ENCODE measurements at places on chromosomes 7 and 10.

DNA sequence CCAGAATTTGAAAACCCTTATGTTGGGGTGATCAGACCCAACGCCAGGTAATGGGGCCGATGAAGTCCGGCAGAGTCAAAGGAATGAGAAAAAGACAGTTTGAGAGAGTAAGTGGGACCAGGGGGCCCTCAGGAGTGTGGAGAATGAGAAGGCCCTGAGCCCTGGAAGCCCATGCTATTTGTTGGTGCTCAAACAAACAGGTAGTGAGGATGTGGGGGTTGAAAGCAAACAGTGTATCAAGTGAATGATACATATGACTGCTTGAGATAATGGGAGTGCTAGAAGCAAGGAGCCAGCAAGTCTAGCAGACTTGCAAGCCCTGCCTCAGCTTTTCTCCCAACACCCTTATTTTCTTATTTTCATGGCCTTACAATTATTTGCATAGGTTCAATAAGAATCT lies 11.2 kb upstream of the SEPTIN14 start:
- DNase-seq = no peak

GRCh38 chr7:80287400-80288174 lies 153.0 kb downstream of the GNAI1 start:
- DNase-seq = no peak

- DNase-seq = no peak
Observed at GRCh38 chr10:22997096-22997495, 69.2 kb downstream of the ARMC3 start.

- no peak for DNase-seq
Observed at GRCh38 chr7:121753944-121754343, 119.0 kb upstream of the PTPRZ1 start.

- no peak for DNase-seq
Observed at GRCh38 chr10:110493832-110494426, 3.8 kb upstream of the DUSP5 start.

GRCh38 chr7:59079-60016 lies 133.0 kb upstream of the FAM20C start:
- peak; percentile 14 for DNase-seq

DNA sequence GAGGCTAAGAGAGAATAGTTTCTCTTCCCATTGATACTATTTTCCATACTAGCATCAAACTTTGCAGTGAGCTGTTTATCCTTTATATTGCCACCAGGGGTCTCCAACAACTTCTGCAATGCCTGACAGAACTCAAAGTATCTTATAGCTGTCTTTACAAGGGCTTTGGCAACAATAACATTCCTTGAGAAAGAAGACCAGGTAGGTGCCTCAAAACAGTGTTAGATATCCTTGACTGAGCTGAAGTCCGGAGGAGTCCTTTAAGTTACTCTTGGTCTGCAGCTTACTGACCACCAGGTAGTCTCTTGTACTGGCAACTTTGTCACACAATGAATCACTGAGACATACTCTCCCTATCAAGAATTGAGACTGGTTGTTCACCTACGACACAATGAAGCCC lies 30.0 kb upstream of the TES start:
- DNase-seq = no peak

- no peak for DNase-seq
Observed at GRCh38 chr7:38276096-38276877, 2.9 kb upstream of the TARP start.

DNA sequence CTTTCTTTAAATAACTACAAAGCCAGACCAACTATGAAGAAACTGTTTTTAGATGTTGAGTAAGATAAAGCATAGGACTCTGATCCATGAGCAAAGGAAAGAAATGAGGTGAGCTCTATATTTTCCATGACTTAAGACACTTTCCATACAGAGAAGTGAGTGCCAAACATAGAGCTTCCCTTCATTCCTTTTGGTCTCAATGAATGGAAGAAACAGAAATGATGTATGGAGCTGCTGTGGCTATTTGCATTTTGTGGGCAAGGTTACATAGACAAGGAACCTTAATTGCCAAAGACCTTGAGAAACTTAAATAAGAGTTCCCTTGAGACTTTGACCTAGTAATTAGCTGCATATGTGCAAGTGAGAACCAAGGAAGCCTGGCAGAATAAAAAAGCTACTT lies 1152.2 kb downstream of the XPNPEP1 start:
- no peak for DNase-seq

DNA sequence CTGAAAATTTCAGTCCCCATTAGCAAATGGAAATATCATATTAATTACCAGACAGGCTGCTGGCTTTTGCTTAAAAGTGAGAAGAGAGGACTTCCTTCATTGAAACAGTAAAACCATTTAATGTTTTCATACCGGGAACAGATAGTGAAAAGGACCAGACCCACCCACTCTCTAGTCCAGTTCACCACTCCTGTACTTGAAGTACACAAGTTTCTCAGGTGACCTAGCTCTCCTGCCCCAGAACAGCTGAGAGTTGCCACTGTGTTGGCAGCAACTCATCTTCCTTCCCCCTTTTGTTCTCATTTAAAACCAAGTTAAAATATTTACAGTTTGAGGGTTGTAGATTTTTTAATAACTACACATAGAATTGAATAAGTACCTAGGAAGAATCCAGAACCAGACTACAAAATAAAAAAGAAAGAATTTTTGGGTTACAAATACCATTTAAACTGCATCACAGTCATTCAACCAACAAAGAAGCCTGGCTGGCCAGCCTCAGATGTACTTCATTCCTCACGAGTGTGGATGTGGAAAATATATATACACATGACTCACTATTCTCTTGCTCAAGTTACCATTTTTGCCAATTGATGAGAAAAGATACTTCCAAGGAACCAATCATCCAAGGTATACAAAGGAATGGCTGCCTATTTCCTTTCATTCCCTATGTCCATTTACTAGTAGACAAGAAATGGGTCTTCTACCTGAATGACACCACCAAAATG lies 68.1 kb downstream of the VPS41 start:
- no peak for DNase-seq

GRCh38 chr7:28336806-28337205 lies 75.5 kb upstream of the CREB5 start:
- no peak for DNase-seq

GRCh38 chr10:97220355-97220754 lies 34.6 kb upstream of the SLIT1 start:
- DNase-seq = no peak

DNA sequence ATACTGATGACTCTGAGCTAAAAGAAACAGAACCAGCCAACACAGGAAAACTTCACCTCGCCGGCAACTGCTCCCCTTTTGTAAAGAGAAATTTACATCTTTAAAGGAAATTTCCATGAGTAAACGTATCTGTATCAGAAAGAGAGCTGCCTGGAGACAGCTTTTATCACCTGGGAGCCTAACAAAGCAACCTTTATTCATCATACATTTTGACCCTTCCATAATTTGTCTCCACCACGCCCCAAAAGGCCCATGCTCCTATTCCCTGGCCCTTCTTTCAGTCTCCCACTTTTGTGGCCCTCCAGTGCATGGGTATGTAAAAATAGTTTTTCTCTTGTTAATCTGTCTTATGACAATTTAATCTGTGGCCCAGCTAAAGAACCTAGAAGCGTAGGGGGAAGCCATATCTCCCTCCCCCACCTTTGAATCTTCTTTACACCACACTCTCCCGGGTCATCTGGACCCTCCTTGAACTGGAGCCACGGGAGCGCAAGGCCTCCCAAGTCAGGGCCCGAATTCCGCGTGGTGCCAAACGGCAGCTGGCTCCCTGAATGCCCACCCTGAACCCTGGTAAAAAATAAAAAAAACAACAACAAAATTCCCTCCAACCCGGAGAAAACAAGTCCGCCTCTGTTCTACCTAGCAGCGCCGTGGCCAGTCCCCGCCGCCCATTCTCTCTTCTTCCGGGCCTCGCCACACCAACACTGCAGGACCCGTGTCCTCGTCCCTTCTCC lies 15.4 kb upstream of the FKBP9 start:
- DNase-seq = peak; percentile 33

DNA sequence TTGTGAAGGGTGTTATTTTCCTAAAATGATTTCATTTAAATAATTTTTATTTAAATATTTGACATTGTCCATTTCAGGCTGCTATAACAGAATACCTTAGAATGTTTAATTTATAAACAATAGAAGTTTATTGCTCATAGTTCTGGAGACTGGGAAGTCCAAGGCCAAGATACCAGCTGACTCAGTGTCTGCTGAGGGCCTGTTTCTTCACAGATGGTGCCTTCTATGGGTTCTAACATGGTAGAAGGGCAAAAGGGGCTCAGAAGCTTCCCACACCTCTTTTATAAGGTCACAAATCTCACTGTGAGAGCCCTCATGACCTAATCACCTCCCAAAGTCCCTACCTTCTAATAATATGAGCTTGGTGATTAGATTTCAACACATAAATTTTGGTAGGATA lies 50.7 kb downstream of the MTURN start:
- no peak for DNase-seq

DNA sequence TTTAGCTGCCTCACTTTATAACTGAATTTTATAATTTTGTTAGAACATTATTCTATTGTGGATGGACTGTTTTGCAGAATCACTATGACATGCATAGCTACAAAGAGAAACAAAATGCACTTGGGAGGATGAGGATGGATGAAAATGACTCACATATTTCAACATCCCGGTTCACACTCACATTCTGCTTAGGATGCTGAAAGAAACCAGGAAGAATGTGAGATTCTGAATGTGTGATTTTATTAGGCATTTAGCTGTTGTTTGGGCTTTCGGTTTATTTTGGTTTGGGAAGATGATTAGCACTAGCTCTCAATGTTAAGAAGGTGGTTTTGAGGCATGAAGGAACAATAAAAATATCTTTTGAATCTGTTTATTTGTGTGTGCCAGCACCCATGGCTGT lies 235.5 kb downstream of the SEMA3E start:
- DNase-seq = no peak

GRCh38 chr7:50479743-50480517 lies 29.8 kb upstream of the FIGNL1 start:
- no peak for DNase-seq

GRCh38 chr10:119263951-119264617 lies 56.7 kb downstream of the GRK5 start:
- no peak for DNase-seq

DNA sequence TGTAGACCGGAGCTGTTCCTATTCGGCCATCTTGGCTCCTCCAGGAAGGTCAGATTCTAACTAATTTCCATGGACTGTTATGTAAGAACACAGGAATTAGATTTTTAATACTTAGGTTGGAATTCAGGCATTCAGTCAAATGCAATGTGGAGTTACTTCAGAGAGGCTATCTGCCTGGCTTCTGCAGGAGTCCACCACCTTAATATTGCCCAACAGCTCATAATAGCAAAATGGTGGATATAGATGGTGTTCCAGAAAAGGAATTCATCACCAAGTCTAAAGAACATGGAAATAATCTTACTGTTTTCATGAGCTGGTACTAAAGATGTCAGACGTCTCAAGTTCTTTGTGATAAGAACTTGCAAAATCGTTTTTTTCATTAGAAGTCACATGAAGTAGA lies 39.5 kb downstream of the CRHR2 start:
- no peak for DNase-seq

- no peak for DNase-seq
Observed at GRCh38 chr10:119522747-119523426, 19.6 kb downstream of the RGS10 start.

GRCh38 chr7:149147752-149148653 lies 750 bp downstream of the ZNF398 start:
- peak; percentile 77 for DNase-seq

GRCh38 chr10:75441196-75441595 lies 9.8 kb downstream of the LRMDA start:
- no peak for DNase-seq

- no peak for DNase-seq
Observed at GRCh38 chr7:153258686-153259085, 499.1 kb downstream of the ACTR3B start.

GRCh38 chr7:70113536-70113935 lies 515.3 kb downstream of the AUTS2 start:
- DNase-seq = no peak
